ENCODE measurements at places on chromosomes 4 and X. TPM values are rescaled to one million over a fixed set of nuclear protein-coding genes. Genes with fewer than 3 reads are reported as not detected.

LAP3 gene
- 29.2 TPM for total RNA-seq

S100P gene
- 3.0 TPM for total RNA-seq

DNA sequence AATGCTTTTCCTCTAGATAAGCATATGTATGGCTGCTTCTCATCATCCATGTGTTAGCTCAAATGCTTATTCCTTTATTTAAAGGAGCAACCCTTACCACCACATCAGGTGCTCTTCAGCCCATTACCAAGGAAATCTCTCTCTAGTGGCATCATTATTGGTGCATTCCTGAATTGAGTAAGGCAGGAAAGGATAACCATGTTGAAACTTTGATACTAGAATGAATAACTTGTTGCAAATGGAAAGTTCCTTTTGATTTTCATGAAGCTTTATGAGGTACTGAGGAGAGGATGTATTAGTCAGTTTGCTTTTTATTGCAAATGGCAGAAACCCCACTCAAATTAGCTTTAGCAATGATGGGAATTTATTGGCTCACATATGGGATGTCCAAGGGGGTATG lies 212.3 kb upstream of the FGF13 start:
- no peak for DNase-seq

SYTL4 gene
- total RNA-seq = not detected

IL1RAPL2 gene
- not detected for total RNA-seq

- DNase-seq = no peak
These were observed 736.9 kb upstream of the MAGEB2 start for GRCh38 chrX:29478336-29479069.

GRCh38 chrX:11334165-11334564 lies 41.0 kb downstream of the AMELX start:
- no peak for DNase-seq

NAP1L2 gene
- 17.0 TPM for total RNA-seq

- DNase-seq = no peak
These were observed 116.8 kb upstream of the SHISA3 start for GRCh38 chr4:42280327-42281095.

GRCh38 chrX:9429767-9430166 lies 35.1 kb upstream of the TBL1X start:
- DNase-seq = no peak

GRCh38 chrX:148785256-148785655 lies 284.8 kb downstream of the AFF2 start:
- DNase-seq = no peak

DNA sequence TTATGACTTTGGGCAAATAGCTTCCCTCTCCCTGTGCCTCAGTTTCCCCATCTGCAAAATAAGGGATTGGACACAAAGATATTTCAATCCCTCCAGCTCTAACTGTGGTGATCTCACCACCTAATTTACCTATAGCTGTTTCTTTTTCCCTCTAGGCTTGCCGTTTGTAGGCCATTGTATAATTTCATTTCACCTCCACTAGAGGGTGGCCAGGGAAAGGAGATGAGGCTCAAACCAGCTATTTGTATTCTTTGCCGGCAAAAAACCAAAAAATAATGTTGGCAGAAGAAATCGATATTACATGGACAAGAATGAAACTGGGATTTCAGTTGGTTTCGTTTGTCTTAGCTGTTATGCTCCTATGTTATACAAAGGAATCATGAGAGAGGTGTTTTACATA lies 36.1 kb upstream of the DOCK11 start:
- DNase-seq = peak; percentile 20

GRCh38 chr4:57369446-57369845 lies 259.3 kb upstream of the IGFBP7 start:
- DNase-seq = no peak

CXCL10 gene
- not detected for total RNA-seq

DNA sequence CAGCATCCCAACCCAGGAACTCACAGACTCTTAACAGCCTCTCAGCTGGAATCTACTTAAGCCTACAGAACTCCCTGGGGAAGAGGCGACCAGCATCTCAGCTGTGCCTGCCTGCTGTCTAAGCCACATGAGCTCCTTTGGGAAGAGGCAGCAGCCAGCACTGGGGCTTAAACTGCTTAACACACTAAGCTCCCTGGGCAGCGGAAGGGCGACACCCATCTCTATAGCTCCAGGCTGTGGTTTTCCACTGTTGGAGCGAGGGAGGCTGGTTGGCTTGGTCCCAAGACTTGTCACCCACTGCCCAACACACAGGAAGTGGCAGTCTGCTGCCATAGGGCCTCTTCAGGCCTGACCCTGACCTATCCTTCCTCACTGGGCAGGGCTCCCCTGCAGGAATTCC lies 1544.1 kb upstream of the ADGRL3 start:
- no peak for DNase-seq

DNA sequence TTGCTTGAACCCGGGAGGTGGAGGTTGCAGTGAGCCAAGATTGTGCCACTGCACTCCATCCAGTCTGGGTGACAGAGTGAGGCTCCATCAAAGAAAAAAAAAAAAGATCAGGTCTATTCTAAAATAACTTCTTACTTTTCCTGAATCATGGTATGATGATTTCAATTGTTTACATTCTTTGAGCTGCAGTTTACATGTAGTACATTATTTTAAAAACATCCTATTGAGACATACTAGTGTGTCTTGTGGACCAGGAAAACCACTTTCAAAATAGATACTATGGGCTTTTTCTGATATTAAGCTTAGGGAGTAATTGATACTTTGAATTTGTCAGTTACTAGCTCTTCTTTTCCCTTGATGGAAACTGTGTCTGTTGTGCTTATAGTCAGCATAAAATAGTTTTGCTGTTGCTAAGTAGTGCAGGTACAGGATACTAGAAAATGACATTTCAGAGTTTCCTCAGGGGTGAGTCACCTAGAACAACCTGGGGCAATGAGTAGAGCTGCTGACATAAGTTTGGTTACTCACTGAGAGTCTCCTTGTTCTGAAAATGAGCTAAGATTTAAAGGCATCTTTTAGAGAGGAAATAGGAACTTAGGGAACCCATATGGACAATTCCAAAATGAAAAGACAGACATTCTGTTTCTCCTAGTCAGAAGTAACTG lies 53.2 kb upstream of the C4orf54 start:
- no peak for DNase-seq

DNA sequence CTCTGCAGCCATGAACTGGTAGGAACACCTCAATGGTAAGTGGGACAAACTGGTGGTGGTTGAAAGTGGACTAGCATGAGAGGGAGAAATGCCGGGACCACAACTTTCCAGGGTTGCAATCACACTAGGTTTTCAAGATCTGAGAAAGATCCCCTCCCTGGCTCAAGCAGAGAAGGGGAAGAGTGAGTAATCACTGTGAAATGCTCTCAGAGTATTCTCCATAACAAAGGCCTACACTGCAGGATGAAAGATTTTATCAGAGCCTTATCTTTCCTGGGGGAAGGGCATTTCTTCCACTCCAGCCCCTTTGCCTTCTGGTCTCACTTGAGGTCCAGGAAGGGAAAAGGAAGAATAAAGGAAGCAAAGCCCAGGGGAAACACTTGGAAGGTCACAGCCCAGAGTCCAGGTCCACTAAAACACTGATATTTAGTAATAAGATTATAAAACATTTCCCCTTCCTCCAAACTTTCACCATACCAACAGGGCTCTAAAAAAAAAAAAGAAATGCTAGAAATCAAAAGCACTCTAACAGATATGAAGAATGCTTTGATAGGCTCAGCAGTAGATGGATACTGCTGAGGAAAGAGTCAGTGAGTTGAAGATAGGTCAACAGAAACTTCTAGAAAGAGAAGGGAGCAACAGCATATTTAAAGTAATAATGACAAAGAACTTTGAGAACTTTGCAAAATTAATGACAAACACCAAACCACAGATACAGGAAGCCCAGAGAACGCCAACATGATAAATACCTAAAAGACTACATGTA lies 95.9 kb downstream of the WDFY3 start:
- no peak for DNase-seq

BEX2 gene
- total RNA-seq = 30.3 TPM

CENPVL2 gene
- total RNA-seq = not detected

DNA sequence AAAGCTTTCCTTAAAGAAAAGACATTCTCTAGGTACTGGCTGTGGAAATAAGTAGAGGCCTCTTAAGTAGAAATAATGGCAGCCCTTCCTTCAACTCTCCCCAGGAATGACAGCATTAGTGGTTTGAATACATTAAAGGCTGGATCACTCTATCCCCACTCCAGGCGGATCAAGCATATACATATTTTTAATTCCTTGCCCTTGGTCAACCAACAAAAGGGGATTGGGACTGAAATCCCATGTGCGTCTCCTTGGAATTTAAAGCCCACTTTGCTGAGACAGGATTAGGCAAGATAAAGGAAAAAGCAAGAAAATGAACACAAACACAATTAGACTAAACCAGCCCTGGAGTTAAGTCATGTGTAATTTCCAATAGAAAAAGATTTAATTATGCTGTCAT lies 391.3 kb downstream of the PPP1R2C start:
- DNase-seq = no peak

DNA sequence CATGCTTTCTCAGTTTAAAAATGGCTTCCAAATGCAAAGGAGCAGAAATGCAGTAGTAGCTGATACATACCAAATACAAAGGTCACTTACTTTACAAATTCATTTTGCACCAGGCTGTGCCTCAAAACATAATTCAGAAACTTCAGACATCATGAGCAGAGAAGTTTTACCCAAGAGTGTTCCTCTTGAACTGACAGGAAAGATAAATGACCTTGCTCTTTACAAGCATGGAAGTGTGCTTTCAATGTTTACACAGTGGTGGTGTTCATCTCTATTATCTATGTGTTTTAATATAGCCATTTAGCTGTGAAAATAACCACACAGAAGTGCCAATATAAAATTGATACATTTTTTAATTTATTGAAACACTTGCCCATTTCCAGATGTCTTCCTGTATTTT lies 383.4 kb downstream of the ANKRD50 start:
- no peak for DNase-seq

ENOX2 gene
- total RNA-seq = 13.1 TPM

DNA sequence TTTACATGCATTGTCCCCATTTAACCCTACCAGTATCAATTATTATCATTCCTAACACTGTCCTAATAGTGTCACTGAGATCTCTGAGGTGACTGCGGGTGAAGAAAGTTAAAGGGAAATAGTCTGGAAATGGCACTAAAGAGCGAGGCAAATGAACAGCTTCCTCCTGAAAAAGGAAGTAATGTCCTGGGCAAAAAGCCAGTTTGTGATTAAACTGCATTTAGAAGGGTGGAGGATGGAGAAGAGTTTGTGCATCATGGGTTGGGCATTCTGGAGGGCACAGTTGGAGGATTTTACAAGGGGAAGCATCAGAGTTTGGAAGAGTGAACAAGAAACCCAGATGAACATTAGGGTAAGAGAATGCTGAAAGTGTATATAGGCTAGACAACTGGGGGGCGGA lies 60.5 kb upstream of the SLC25A4 start:
- no peak for DNase-seq

- no peak for DNase-seq
These were observed 41.8 kb upstream of the MAML3 start for GRCh38 chr4:140195806-140196205.

RTL9 gene
- total RNA-seq = not detected

DNA sequence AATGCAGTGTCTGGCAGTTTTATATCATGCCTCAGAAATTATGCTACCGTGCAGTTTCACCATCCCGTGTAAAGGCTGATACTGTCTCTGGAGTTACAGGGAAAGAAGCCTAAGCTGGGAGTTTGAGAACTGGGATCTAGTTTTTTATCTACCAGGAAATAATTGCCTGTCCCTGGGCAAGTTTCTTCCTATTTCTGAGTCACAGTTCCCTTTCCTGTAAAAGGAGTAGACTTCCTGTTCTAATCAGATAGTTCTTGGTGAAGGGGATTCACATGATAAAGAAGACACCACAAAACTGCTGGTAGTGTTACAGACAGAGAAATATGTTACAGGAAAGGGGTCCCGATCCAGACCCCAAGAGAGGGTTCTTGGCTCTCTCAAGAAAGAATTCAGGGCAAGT lies 17.1 kb downstream of the HERC3 start:
- no peak for DNase-seq

DNA sequence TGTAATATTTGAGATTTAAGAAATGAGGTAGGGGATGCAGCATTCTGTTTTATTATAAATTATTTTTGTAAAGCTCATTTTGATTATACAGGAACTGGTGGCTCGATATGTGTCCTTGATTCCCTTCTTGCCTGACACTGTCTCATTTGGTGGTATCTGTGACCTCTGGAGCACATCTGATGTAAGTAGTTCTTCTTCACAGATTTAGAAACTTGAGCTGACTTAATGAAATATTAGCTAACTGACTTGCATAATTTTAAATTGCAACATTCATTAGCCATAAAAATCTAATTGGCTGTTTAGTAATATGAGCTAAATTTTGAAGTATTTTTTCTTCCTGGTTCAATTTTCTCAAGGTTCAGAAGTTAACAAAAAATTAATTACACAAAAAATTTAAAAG lies 69.1 kb downstream of the FBXL5 start:
- DNase-seq = no peak

DNA sequence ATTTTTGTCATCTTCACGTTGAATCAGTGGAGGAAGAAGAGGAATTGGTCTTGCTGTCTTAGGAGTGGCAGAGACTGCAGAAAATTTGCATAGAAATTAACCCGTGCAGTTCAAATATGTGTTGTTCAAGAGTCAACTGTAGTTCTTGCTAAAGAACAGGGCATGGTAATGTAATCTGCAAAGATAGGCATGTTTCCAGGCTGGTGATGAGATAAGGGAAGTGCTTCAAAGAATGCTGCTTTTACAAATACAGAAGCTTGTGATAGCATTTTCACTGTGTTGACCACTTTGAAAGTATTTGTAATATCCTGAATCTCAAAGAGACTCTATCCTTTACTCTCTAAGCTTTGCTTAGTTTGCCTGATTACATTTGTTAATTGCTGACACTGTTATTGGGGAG lies 60.1 kb downstream of the PRRG1 start:
- DNase-seq = no peak

GRCh38 chrX:106069048-106069447 lies 30.5 kb upstream of the SERPINA7 start:
- DNase-seq = no peak

DNA sequence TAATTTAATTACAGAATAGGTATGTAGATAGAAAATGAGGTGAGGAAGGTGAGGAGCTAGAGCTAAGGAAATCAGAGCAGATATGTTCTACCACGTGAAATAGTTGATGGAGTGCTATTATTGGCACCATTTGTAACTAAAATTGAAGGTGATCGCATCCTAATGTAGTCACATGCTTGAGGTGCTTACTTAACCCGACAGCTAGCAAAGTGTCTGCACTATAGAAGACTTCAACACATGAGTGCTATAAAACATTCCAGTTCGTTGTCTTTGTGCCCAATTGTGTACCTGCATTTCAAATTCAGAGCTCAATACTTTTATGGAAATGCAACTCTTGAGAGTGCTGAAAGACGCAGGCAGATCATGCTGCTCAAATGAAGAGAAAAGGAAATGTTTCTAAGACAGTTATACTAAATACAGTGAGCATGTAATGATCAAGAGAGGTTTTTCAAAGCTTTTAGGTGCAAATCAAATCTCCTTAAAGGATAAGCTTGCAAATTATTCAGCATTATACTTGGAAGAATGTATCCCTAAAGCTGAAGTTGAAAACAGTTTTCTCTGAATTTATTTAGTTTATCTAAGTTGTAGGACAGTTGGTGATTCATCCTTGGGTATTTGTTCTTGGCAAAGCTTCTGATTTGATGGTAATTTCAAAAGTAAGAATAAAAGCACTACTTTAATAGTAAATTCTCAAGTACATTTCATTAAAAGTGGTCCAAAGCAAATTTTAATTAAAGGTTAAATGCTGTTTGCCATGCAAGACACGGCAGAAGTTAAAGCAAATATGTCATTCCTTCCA lies 223.9 kb upstream of the EPHA5 start:
- DNase-seq = no peak

Data from naive thymus-derived CD8-positive, alpha-beta T cell (primary cell).